Upper lobe of left lung (tissue), 6 donors: ENCODE measurements at places on chromosomes 3 and 15. TPM values are rescaled to one million over a fixed set of nuclear protein-coding genes. Genes with fewer than 3 reads are reported as not detected.

DNA sequence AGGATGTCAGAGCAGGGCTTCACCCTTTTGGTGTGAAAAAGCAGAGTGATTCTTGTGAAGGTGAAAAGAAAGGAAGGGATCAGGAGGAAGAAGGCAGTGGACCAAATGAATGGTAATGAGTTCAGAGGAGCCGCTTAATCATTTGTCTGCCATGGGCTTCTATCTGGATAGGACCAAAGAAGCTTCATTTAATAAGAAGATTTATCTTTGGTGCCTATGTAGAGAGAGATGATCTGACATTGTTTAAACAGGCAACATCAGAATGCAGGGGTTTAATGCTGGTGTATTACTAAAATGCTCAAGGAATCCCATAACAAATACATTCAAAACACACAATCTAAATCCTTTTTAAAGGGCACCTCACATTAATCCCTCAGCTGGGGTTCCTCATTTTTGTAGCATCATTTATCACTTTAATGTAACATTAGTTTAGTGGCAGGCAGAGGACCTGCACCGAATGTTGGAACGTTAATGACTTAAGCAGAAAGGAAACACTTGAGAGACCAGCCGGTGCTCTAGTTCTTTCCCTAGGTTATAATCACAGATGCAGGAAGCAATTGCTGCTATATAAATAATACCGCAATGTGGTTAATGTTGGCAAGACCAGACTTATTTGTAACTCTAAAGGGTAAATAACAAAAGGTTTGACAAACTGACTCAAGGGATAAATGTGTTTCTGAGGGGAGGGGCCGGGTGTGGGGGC, 27.9 kb upstream of the IL1RAP start:
- H3K36me3 ChIP-seq, result no peaks in the 10 kb centered on the region
- no peaks in the 10 kb centered on the region for H3K4me1 ChIP-seq
- H3K27me3 ChIP-seq, result no peaks in the 10 kb centered on the region
- no peak overlapping the region for H3K4me3 ChIP-seq
- no peak for DNase-seq

BNC1 gene
- 0.31 TPM for total RNA-seq

DNA sequence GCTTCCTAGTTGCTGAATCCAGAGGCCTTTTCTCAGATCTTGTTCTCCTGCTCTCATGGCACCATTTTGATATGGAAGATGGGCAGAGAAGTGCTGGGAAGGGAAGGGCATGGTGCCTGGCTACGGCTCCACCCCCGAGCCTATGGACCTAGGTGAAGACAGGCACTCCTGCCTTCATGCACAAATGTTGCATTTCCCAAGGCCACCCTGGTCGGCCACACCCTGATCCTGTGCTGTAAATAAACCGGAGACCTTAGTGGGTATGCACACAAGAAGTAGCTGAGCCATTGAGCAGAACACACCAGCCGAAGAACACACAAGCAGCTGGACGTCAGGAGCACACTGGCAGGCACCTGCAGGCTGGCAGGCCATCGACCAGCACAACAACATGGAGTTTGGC, 261.6 kb downstream of the SHQ1 start:
- H3K36me3 ChIP-seq, result no peaks in the 10 kb centered on the region
- H3K4me1 ChIP-seq, result no peaks in the 10 kb centered on the region
- H3K27ac ChIP-seq, result no peak overlapping the region
- H3K27me3 ChIP-seq, result no peaks in the 10 kb centered on the region

GRCh38 chr15:85785887-85786780, 8.6 kb downstream of the KLHL25 start:
- H3K36me3 ChIP-seq, result no peaks in the 10 kb centered on the region
- no peak for DNase-seq
- no peaks in the 10 kb centered on the region for H3K27me3 ChIP-seq
- no peak overlapping the region for H3K27ac ChIP-seq

- H3K27ac ChIP-seq, result peak overlapping the region; percentile 20
- H3K4me1 ChIP-seq, result peaks cover 34% of the 10 kb centered on the region
- no peak for DNase-seq
- no peaks in the 10 kb centered on the region for H3K27me3 ChIP-seq
- no peaks in the 10 kb centered on the region for H3K36me3 ChIP-seq
These were observed 4.0 kb downstream of the DIPK2A start for GRCh38 chr3:143975554-143976152.

DNA sequence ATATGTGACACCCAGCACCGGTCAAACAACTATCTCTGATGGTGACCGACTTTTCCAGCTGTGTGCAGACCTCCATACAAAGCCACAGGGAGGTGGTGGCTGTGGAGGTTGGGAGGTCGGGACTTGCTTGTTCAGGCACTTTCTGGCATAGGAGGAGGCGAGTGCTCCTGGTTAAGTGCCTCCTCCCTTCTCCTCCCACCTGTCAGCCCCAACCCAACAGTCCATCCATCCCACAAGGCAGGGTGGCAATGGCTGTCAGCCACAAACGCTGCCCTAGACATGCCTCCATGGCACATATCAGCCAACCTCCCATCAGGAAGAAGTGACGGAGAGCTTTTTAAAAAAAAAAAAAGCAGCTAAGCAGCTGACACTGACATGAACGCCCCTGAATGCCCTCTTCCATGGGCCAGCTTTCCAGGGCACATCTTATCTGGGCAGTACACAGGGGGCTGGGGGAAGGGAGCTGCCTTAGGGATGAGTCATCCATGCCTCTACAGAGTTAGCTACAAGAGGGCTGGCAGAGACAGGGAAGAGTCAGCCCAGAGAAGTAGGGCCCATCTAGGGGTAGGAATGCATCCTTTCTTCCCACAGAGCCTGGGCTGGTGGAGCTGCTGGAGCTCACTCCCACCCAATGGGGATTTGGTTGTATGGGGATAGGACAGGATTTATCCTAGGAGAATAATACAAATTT, 41.2 kb downstream of the CCDC12 start:
- peaks cover 84% of the 10 kb centered on the region for H3K4me1 ChIP-seq
- H3K4me3 ChIP-seq, result no peak overlapping the region
- peak; percentile 93 for DNase-seq
- H3K36me3 ChIP-seq, result peaks cover 32% of the 10 kb centered on the region
